ENCODE measurements at places on chromosomes 5 and 9.

DNA sequence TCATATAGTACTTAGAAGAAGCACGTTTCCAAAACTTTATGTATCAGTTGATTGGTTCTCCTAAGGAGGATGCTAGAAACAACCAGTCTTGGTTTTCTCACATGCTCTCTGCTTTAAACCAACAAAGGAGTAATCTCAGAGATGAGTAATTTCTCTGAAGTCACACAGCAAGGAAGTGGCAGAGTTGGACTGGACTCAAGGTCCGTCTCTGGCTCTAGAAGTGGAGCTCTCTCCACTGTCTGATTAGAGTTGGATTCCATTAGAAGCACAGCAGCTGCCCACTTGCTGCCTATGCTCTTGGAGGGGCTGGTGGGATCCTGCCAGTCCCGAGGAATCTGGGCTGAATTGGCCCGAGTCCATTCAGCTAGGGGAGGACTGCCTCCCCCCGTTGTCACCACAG is 21.0 kb downstream of the RALGPS1 start:
- no peak for DNase-seq

DNA sequence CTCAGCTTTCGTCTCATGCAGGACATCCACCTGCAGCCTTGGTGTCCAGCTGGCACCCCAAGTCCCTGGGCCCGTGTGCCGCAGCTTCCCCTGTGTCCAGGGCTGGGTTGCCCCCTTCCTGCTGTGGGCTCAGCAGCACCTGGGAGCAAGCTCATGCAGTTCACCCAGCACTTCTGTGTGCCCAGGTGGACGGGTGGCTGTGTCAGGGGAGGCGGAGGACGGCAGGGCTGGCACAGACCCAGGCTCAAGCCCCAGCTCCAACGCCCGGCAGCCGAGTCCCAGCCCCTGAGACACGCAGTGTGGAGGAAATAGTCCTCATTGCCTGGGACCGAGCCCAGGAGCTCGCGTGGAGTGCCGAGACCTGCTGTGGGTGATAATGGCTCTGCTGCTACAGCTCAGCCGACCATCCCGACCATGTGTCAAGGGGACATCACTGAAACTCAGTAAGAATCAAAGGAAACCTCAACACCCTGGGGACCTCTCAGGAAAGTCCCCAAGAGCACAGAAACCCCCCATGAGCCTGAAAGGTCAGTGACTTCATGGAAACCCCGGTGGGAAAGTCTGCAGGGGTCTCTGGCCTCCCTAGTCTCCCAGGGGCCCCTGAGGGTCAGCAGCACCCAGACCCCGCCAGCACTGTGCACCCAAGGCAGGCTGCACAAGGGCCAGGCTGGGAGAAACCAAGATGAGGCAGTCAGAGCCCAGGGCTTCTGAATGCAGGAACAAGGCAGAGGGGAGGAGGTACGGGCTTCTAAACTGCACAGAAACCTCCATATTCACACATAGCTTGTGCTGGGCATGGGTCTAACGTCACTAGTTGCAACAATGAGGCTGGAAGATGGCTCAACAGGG is 38.8 kb downstream of the LPCAT1 start:
- no peak for DNase-seq

- DNase-seq: no peak
Measured at GRCh38 chr5:110441035-110441434, 285.4 kb downstream of the TMEM232 start.

GRCh38 chr9:136577941-136578625 is 32.2 kb upstream of the NOTCH1 start:
- no peak for DNase-seq

GRCh38 chr5:94263068-94263467 is 355.3 kb downstream of the KIAA0825 start:
- DNase-seq: no peak

GRCh38 chr9:111940697-111941096 is 44.1 kb downstream of the UGCG start:
- no peak for DNase-seq

DNA sequence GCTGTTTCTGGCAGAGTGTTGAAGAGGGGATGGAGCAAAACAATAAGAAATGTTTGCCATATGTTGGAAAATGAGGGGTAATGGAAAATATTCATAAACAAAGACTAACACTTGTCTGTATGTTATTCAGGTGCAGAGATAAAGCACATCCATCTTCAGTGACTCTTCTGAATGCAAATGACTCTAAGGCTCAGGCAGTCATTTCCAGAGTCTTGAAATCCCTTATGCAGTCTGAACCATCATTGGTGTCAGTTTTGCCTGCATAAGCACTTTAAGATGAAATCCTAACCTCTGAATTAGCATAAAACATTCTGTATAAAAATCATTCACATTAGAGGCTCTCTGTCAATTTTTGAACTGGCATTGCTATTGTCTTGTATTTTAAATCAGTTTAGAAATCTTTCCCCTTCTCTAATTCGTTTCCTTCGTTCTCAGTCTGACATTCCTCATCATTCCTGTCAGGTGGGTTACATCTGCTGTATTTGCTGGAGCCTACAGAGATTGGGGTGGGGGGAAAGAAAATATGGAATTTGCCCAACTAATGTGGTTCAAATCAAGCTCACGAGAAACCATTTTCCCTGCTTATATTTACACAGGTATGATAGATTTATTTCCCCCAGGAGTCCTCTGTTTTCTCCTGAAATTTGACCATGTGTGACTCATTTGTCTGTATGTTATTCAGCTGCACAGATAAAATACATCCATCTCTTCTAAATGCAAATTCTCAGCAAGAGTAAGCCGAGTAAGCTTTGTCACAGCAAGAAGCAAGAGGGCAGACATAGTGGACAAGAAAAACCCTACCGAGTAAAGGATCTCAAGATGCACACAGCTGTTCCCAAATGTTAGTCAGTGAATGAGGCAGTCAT is 31.6 kb downstream of the ENC1 start:
- DNase-seq: no peak

DNA sequence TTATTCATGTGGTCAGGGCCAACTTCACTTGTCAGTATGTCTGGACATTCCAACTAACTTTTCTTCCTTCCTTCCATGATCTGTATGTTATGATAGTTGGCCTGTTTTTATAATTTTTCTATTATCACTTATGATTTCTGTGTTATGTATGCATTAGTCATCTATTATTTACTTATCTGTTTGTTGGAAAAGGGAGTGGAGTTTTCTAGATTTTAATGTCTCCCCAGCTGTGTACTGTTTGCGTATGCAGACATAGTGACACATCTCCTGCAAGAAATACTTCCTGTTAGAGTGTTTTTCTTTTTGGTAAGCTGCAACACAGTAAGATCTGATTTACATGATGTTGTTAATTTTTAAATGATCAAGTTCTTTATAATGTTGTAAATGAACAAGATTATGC is 8.7 kb upstream of the INSYN2B start:
- no peak for DNase-seq

DNA sequence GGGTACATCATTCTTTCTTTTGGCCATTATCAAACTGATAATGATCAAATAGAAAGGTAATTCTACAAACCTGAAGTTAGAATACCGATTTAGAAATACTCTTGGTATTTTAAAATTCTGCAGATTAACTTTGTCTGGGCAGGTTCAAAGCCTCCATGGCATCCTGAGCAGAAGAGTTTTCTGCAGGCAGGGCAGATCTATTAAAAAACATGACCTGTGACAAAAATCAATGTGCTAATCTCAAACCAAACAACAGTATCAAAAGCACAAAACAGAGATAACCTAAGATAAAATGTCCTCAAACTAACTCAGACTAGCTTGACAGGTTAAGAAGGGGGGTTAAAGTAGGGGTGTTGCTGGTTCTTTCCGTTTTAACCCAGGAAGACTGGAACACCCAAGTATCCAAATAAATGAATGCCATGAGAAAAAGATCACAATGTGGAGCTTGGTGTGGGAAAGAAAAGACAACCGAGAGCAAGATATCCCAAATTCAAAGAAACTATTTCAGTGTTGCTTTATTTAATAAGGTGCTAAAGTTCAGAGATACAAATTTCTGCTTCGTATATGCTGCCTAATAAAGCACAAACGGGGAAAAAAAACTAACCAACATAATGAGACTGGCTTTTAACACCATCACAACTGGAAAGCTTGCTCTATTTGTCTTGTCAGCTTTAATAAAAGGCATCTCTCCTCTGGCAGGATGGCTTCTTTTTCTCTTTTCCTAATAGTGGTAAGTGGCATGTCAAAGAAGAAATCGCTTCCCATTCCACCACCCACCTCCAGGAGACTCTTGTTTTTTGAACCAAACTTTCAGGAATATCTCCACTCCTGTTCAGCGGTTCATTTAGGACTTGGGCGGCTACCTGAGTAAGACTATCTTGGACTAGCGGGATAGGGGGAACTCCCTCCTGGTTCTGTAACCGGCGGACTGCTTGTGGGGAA is 2.3 kb downstream of the EFNA5 start:
- DNase-seq: no peak

DNA sequence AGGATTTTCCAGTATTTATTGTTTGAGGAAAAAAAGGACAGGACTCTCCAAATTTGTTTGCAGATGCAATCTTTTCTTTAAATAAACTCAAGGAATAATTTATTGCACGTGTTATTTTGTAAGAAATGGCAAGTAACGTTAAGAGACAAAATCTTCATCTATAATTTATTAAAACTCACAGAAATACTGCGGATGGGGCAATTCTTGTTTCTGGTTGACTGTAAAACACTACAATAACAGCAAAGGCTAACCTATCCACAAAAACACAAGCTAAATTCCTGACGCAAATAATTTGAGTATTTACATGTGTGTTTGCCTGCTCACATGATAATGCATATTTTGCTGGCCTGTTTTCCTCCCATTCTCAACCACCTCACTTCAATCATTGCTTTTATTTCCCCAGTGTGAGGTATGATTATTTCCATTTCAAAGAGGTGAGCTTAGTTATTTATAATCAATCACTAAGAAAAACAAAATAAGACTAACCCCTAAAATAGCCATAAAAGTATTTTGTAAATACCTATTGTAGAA is 619.4 kb downstream of the PDE4D start:
- DNase-seq: no peak

GRCh38 chr5:151909628-151910027 is 15.0 kb downstream of the GLRA1 start:
- DNase-seq: no peak

- DNase-seq: no peak
Measured at GRCh38 chr9:83355024-83355444, 183.2 kb downstream of the FRMD3 start.

DNA sequence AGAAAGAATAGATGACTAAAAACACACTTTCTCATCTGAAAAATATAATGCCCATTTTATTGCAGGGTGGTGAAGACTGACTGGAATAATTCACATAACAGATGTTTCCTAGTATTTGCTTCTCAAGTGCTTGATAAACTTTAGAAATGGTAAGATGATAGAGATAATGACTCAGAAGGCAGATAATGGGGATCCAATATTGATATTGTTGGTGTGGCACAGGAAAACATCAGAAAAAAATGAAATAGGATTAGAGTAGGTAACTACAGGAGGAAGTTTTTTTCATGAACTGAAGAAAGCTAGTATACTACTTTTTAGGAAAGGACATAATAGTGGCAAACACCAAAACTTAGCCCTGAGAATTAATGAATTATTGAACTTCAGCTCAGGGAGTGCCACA is 20.2 kb upstream of the F2RL2 start:
- DNase-seq: no peak

DNA sequence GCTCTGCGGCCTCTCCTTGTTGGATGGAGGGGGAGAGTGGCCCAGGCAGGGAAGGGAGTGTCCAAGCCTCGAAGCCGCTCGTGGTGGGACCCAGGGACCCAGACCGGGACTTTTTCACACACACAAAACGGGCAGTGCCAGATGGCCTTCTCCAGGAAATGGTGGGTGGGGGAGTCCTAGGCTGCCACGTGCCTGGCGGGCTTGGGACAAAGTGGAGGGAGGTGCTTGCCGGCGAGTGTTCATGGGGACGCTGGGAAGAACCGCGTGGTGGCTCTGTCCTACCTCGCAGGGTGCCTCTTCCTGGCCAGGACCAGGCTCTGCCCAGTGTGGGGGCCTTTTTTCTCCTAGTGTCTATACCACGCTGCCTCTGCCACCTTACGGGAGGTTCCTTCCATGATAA is 155.0 kb upstream of the COL5A1 start:
- DNase-seq: no peak

- DNase-seq: no peak
Measured at GRCh38 chr9:129283705-129284606, 105.9 kb upstream of the IER5L start.

- DNase-seq: no peak
Measured at GRCh38 chr9:95720496-95720895, 155.0 kb upstream of the ERCC6L2 start.

DNA sequence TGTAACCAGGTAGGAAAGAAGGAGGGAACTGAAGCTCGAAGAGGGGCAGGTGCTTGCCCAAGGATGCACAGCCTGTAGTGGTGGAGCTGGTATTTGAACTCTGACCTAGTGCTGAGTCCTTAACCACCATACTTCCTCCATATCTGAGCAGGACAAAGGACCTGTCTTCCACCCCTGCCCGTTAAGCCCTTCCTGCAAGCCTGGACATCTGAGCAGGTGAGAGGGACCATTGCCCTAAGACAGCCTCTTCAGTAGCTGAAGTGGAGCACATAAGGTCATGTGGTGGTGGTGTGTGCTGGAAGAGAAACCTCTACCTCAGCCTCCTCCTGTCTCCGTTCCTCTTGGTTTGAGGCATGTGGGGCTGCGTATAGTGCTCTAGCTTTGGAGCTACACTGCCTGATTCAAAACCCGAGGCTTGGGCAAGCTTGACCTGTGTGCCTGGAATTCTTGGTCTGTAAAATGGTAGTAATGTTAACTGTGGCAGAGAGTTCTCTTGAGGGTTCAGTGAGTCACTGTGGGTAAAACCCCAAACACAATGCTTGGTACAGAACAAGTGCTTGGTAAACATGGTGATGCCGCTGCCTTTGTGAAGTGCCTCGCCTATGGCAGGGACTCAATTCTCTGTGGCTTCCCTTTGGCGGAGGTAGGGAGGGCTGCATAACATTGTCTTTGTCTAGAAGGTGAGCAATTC is 7.4 kb downstream of the GALNT10 start:
- peak; percentile 51 for DNase-seq

GRCh38 chr5:17070647-17071046 is 134.6 kb upstream of the MYO10 start:
- no peak for DNase-seq

- DNase-seq: no peak
Measured at GRCh38 chr9:4138180-4138579, 161.7 kb downstream of the GLIS3 start.

DNA sequence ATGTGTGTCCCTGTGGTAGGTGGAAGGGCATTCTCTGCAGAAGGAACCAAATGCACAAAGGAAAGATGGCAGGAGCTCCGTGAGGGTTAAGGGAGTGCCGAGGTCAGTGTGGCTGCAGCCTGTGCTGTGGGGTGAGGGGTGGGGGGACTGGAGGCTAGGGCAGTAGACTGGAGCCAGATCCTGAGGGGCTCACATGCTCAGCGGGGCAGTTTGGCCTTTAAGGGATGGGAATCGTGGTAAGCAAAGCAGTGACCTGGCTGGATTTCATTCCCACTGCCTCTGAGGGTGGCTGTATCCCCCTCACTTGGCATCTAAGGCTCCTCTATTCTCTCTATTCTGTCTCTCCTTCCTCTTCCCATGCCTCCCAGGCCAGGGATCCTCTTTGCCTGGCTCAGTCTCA is 15.6 kb downstream of the PITX1 start:
- no peak for DNase-seq

- no peak for DNase-seq
Measured at GRCh38 chr5:152813526-152813925, 408.4 kb upstream of the NMUR2 start.

All from stimulated activated CD8-positive, alpha-beta memory T cell treated with anti-CD3 and anti-CD28 coated beads, Interleukin-12 subunit alpha, Interleukin-12 subunit beta, amount 100 ng/mL, for 1 hour (primary cell).